ENCODE measurements at places on chromosomes 11 and 22.

GRCh38 chr22:46696229-46696518, 41.9 kb downstream of the CERK start:
- DNase-seq: no peak

DNA sequence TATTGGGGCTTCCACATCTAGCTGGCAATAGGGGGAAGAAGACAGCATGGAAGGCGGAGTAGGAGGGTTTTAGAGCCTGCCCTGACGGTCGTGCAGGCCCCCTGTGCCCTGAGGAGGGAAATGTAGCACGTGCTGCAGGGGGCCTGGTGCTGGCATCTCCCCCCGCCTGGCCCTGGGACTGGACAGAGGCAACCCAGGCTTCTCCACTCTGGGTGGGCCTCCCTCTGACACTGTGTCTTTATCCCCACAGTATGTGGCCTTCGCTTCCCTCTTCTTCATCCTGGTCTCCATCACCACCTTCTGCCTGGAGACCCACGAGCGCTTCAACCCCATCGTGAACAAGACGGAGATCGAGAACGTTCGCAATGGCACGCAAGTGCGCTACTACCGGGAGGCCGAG, 36.8 kb downstream of the KCNC1 start:
- no peak for DNase-seq

DNA sequence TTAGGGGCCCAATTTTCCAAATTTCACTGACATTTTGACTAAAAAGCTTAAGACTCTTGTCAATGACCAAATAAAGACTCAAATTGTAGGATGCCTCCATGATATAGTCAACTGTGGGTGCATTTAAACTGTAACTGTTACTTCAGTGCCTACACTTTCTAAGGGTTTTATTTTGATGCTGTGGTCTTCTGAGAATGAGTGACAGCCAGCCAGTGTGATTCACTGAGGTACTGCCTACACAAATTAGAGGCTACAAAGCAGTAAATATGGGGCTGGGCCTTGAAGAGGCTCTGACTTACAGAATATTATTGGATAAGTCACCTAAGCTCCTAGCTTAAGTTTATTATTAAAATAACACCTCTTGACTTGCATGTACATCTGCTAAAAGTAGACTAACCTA, 210.6 kb downstream of the SWAP70 start:
- DNase-seq: no peak

DNA sequence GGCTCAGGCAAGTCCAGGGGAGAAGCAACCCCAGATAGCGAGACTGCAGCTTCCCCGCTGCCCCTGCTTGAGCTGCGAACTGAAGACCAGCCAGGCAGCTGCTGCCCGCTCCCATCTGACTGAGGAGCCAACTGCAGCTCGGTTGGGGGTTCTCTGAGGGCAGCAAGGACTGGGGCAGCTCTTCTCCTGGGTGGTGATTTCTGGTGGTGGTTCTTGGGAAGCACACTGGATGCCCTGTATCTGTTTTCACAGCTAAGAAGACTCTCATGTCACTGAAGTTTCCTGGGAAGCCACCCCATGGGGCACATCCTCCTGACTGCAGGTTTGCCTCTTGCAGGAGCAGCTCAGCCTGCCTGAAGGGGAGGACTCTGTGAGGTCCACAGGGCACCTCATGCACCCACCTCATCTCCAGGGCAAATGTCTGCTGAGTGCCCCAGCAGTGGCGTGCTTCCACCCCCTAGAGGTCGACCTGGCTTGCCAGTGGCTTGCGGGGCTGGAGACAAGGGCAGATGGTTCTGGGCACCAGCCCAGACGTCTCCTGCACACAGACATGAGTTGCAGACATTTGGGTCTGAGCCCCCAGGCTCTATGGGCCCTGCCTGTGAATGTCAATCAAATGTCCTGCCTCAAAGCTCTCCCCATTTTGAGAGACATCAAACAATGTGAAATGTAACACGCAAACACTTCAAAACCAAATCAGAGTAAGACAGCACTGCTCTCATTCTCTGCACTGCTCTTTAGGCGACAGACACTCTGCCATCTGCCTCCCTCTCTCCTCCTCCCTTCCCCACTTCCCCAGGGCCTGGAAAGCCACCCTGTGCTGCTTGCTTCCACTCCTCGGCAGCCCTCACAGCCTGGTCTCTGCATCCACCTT, 800.9 kb downstream of the BRD1 start:
- DNase-seq: peak; percentile 11

DNA sequence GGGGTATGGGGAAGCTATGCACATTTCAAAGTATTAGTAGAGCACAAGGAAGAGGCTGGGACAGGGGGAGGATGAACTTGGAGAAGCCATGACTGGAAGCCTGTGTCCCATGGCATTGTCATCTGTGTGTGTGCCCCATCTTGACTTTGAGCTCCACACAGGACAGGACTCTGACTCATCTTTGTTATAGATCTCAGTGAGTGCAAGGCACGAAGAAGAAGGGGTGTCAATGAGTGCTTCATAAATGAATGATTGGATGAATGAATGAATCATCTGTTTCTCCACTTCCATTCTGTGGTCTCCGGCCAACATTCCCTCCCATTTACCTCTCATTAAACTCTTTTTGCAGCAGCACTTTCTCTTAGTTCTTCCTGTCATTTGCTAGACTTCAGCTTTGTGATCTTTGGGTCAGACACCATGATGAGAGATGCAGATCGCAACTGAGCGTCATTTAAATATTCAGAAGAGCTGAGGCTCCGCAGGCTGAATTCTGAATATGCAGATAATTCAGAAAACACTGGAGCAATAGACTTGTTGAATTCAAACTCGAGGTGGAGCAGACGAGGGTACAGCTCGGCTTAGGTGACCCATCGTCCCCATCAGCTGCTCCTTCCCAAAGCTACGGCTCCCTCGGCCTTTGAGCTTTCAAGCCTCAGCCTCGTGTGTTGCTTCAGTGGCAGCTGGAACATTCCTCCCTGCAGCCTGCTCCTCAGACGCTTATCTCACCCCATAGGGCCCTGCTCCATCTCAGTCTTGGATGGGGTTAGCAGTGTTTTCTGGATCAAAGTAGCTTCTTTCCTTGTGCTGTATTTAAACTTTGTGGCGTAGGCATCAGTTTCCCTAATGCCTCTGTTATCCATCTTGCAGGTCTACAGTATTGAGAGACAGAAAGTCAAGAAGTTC, 30.8 kb downstream of the APOL3 start:
- no peak for DNase-seq

DNA sequence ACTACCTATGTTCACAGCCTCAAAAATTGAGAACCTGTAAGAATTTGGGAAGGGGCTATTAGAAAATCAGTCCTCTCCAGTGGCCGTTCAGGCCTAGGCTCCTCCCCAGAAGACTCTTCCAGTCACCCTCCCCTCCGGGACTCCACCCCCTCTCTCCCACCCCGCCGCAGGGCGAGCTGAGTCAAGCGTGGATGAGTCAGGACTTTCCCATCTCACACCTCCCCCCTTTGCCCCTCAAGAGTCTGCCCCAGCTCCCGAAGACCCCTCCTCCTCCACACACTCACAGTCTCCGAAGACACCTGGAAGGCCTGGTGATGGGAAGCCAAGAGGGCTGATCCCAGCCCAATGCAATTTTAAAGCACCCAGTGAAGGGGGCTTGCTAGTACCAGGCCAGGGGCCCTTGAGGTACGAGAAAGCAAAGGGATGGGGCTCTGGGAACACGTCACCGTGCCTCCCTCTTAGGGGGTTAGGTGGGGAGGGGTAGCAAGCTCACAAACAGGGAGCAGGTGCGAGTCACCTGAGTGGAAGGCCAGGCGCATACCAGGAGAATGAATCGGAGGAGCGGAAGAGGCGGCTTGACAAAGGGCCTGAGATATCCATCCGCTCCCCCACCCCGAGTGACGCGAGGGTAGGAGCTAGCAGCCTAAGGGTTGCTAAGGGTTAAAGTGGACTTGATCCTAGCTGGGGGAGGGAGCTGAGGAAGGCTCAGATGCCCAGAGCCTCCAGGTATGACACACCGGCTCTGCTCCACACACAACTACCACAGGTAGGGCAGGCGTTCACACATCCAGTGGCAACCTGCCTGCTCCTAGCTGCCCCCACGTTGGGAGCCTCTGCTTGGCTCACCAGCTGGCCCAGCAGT, 13.6 kb downstream of the BCL9L start:
- peak; percentile 88 for DNase-seq

DNA sequence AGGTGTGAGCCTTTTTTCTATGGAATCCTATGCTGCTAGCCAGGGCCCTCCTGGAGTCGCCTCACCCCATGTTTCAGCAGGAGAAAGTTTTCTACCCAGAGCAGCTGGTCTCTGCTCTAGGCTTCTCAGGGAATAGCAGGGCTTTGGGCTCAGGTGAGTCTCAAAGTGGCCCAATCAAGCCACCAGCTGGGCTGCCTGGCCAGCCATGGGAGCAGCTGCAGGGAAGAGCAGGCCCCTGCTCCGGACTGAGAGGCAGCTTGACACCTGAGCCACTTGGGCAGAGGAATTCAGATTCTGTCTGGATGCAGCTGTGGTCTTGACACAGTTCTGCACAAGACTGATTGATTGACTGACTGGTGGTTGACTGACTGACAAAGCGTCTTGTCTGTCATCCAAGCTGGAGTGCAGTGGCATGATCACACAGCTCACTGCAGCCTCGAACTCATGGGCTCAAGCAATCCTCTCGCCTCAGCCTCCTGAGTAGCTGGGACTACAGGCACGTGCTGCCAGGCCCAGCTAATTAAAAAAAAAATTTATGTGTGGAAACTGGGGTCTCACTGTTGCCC, 57.5 kb upstream of the ARFGAP3 start:
- DNase-seq: no peak

GRCh38 chr11:65262381-65262680, 569 bp downstream of the POLA2 start:
- no peak for DNase-seq

DNA sequence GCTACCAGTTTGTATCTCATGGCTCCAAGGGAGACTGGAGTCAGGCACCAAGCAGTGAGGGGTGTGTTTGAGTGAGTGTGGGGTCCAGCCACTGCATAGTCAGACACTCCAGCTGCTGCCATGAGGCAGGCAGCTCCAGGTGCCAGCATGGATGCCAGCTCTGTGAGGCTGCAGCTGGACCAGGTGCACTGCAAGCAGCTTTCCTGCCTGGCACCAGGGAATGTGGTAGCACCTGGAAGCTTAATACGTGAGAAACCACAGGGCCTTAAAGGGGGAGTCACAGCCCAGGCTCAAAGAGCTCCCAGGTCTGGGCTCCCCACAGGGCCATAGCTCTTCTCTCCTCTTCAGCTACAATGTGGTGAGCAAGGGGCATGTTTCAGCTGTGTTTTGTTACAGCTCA, 817.8 kb upstream of the LUZP2 start:
- no peak for DNase-seq

DNA sequence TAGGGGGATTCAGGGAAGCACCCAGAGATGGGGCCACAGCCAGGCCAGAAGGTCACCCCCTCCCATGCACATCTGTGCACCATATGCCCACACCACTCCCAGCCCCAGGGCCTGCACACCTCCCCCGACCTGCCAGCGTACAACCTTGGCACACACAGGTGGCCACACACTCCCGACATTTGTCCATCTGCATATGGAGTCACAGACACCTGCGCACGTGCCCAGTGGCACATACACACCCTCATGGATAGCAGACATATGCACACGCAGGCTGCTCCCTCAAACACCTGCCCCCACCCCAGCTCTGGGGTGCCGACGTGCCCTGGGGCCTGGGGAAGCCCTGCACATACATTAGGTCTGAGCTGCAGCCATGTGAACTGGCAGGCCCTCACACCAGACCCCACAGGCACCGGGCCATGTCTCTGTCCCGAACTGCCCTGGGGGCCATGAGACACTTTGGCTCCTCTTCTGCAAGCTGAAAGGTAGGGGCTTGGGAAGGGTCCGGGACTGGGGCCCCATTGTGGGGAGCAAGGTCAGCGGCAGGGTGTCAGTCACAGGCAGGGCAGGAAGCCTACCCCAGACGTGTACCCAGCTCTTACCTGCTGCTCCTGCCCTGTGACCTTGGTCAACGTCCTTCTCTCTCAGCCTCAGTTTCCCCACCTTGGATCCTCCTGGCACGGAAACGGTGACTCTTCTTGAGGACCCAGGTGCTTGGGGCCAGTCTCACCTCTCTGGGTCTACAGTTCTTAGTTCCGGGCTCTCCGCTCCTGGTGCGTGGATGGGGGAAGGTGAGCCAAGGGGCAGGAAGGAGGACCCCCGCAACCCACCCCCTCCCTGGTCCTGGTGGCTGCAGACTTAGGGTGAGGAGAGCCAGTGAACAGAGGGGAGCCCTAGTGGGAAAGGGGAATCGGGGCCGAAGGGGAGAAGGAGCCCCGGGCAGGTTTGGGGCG, 579 bp upstream of the CABP7 start:
- DNase-seq: no peak

DNA sequence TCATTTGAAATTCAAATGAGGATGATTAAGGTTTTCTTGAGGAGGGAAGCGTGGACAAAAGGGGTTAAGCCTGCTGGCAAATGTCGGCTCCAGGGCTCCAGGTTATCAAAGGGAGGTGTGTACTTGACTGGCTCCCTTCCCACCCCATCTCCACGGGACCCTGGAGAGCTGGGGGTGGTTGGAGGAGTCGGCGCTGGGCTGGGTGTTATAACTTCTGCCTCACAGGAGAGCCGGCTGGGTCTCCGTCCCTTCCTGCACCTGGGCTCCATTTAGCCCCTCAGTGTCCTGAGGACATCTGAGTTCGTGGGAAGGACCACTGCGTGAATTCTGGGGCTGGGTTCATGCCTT, 15.6 kb downstream of the POU2F3 start:
- no peak for DNase-seq

DNA sequence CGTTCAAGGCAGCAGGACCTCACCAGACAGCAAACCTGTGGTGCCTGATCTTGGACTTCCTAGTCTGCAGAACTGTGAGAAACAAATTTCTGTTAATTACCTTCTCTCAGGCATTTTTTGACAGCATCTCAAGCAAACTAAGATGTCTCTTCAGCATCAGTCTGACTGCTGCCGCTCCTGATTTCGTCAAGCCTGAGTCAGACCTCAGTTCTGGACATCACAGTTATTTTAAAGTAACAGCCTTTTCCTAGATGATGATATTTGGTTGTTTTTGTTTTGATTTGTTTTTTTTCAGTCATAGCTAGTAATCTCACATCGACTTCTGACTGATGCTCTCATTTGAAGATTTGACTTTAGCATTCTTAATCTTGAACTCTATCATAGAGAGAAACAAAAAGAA, 71.9 kb downstream of the BLID start:
- DNase-seq: no peak

- no peak for DNase-seq
Observed at GRCh38 chr11:125408311-125408711, 87.8 kb downstream of the FEZ1 start.

DNA sequence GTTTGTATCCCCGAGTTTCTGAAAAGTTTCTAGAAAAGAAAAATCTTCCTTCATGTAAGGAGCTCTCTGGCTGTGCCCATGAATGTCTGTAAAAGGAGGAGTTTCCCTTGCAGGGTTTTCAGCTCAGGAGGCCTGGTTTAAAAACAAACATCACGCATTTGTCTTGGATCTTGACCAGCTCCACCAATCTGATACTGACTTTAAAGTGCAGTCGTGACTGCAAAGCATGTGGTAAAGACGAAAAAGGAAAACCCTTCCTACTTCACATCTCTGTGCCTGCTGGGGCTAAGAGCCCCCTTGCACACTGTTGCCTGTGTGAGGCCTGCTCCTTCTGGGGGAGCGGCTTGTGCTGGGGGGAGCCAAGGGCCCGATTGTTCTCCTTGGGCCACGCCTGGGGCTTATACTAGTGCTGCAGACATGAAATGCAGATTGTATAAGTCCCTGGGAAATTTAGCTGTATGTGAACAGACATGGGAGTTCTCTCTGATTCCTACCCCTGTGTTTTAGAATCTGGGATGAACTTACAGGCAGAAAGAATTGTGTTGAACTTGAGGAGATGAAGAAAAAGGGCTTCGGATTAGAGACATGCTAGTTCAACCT, 62.1 kb downstream of the ADAMTS15 start:
- DNase-seq: no peak

GRCh38 chr11:120172054-120172911, 34.4 kb upstream of the TRIM29 start:
- peak; percentile 61 for DNase-seq

GRCh38 chr11:63573881-63574855, 11.0 kb upstream of the PLAAT2 start:
- peak; percentile 54 for DNase-seq

All from activated CD4-positive, alpha-beta T cell treated with anti-CD3 and anti-CD28 coated beads, Interleukin-2, Interleukin-6, amounts not matched to agents 100 ng/mL and 50 ng/mL, durations not matched to agents 16 hours and 8 hours (primary cell).